ENCODE measurements at places on chromosomes 5 and 9.

DNA sequence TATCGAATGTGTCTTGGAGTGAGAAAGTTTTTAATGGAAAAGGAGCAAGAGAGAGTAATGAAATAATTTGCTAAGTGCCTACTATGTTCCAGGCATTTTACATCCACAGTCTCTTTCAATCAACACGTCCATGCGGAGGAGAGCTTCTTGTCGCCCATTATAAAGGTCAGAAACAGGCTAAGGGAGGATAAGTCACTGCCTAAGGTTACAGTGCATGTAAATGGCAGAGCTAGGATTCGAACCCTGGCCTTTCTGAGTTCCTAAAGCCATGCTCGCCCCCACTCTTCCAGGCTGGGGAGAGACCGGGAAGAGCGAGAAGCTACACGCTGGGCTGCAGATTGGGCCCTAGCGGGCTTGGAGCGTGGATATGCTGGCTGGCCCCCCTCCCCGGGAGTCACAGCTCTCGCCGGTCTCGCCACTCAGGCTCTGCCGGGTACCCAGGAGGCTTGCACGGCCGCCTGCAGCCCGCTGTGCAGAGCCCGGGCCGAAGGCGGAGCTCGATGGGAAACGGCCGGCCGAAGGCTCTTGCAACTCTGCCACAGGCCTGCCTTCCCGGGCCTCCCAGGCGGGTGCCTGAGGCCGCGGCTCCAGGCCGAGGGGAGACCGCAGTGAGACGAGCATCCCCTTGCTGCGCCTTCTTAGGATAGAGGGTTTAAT is 775 bp upstream of the LHX2 start:
- DNase-seq = no peak

GRCh38 chr9:33742519-33742918 is 52.8 kb upstream of the PRSS3 start:
- DNase-seq = no peak

- no peak for DNase-seq
Measured at GRCh38 chr9:98009936-98010335, 26.8 kb downstream of the ANP32B start.

DNA sequence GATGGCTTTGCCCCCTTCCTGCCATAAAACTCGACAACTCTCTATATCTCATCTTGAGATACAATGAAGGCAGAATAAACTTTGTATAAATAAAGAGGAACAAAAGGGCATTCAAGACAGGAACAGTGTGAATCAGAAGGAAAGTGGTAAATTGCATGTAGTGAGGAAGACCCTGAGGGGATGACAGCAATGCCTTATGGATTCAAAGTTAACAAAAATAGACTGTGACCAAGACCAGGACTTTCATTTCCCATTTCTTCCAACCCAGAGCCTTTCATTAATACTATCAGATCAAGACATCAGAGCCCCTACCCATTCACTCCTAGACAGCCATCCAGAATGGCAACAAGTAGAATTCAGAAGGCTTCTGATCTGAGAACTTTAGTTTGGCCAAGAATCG is 46.4 kb upstream of the ZNF462 start:
- no peak for DNase-seq

DNA sequence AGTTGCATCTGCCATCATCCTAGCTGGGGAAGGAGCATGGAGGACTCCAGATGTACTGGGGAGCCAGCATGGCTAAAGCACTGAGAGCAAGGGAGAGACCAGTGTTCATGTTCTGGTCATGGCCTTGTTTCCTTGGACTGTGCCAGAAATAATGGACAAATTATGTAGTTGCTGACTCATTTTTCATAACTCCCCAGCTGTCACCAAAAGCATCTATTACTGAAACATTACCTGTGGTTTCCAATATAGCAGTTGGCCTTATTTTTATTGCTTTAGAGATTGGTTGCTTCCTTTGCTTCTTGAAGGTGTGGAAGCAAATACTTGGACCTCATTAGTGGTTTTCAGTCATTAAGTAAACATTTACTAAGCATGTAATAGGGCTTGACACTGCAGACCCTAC is 11.3 kb downstream of the RALGPS1 start:
- no peak for DNase-seq

GRCh38 chr9:86948074-86948929 is 996 bp upstream of the GAS1 start:
- peak; percentile 54 for DNase-seq

GRCh38 chr5:111968459-111968858 is 211.5 kb upstream of the NREP start:
- DNase-seq = no peak

GRCh38 chr9:129750013-129750638 is 2.7 kb downstream of the PTGES start:
- no peak for DNase-seq

GRCh38 chr9:78821126-78821822 is 524.3 kb downstream of the PSAT1 start:
- no peak for DNase-seq

- no peak for DNase-seq
Measured at GRCh38 chr9:137194909-137195308, 5.6 kb downstream of the TPRN start.

DNA sequence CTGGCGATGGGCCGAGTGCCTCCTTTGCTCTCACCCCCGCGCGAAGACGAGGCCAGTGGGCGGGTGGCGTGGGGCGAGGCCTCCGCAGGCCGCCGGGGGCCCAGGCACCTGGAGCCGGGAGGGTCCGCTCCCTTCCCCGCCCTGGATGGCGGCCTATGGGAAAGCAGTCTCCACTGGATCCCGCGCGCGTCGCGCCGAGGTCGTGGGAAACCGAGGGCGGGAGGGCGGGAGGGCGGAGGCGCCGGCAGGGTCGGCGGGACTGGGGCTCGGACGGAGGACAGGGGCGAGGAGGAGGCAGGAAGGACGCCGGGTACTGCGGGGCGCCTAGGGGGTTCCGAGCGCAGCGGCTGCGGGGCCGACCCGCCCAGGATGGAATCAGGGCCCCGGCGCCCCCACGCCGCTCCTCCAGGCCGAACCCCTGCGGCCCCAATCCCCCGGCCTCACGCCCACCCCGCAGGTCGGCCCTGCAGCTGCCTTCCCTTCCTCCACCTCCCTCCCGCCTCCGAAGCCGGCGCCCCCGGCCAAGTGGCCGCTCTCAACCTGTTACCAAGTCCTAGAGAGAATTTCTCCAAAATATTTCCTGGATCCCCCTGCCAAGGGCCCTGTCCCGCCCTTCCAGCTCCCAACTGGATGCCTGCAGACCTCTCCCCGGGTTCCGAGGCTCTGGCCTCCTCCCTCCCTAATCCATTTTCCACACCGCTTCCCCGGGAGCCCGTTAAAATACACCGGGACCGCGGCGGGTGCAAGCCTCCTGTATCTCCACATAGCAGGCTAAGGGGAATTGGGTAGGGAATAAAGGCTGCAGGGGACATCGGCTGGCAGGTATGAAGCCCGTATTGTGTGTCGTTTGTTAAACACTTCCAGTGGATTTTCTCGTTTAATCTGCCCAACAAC is 146.3 kb downstream of the ERCC6L2 start:
- DNase-seq = no peak

- no peak for DNase-seq
Measured at GRCh38 chr5:19903611-19904010, 84.4 kb downstream of the CDH18 start.

GRCh38 chr9:125472926-125473701 is 211.5 kb downstream of the GAPVD1 start:
- no peak for DNase-seq

DNA sequence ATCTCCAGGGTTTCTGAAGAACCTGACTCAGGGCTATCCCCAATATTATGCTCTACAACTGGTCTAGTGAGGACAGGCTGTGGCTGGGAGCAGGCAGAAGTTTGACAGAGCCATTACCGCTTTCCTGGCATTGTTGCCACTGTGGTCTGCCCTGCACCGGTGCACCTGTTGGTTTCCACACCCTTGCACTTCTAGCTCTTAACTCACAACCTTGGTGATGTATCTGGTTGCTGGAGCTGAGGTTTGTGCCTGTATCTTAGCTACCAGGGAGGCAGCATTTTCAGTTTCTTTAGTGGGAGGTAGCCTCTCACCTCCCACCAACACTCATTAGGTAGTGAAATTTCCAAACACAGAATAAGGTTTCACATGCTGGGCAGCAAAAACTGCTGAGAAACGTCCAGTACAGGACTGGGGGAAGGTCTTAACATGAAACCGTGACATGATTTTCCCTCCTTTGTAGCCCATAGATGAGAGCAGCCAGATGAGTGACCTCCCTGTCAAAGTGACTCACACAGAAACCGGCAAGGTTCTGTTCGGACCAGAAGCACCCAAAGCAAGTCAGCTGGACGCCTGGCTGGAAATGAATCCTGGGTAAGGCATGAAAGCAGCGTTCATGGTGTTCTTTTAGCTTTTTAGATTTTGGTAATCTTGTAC is 57.7 kb downstream of the SMARCA2 start:
- DNase-seq = no peak

DNA sequence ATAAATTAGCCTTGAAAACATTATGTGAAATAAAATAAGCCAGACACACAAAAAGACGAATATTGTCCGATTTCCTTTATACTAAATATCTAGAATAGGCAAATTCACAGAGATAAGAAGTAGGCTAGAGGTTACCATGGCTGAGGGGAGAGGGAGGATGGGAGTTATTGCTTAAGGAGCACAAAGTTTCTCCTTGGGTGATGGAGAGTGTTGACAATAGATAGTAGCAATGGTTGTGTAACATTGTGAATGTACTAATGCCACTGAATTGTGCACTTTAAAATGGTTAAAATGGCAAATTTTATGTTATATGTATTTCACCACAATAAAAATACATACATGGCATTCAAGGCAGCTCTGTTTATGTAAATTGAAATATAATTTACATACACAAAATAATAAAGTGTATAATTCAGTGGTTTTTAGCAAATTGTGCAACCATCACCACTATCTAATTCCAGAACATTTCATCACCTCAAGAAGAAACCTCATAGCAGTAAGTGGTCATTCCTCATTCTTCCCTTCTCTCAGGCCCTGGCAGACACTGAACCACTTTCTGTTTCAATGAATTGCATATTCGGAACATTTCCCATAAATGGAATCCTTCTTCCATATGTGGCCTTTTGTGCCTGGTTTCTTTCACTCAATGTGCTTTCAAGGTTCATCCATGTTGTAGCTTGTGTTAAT is 59.2 kb downstream of the NDST1 start:
- DNase-seq = no peak

DNA sequence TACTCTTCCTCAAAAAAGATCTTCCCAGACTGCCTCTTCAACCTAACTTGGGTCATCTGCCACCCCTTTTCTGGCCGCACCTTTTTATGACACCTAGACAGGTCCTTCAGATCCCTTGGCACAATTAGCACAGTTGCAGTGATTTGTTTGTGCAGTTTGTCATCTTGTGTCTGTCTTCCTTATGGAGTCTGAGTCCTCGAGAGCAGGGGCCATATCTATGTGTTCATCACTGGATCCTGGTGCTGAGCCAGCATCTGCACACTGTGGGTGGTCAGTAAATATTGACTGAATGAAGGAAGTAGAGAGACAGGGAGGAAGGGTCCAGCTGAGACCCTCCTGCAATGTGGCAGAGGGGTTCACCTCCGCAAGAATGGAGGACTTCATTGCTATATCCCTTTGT is 14.4 kb downstream of the ERGIC1 start:
- DNase-seq = no peak

DNA sequence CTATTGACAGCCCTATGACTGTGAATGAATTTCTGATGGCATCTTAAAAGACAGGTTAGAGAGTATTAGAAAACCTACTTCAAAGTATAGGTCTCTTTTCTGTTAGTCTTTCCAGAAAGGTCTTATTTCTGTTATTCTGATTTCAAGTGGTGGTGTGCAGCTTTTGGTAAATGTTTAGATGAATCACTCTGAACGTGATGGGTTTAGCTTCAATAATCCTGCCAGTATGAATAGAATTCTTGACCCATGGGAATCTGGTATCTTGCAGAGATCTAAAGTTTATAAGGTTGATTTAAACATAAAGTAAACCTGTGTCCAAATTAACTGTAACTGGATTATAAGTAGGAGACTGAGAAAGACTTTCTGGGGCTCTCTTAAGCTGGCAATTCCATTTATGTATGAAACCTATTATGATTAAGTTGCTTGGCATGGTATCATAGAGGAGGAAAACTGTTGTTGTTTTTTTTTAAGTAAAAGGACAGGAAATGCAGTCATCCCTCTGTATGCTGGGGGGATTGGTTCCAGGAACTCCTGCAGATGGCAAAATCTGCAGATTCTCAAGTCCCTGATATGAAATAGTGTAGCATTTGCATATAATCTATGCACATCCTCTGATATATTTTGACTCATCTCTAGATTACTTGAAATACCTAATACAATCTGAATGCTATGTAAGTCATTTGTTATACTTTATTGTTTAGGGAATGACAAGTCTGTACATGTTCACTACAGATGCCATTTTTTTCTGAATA is 77.0 kb upstream of the ADAMTS19 start:
- DNase-seq = no peak

GRCh38 chr9:104240890-104241289 is 146.8 kb downstream of the SMC2 start:
- no peak for DNase-seq

GRCh38 chr9:115978091-115978490 is 175.5 kb upstream of the PAPPA start:
- no peak for DNase-seq

GRCh38 chr9:25709941-25710340 is 31.7 kb upstream of the TUSC1 start:
- DNase-seq = no peak

GRCh38 chr9:78439866-78440830 is 143.2 kb downstream of the PSAT1 start:
- no peak for DNase-seq

- no peak for DNase-seq
Measured at GRCh38 chr5:116629168-116629567, 54.5 kb upstream of the SEMA6A start.

DNA sequence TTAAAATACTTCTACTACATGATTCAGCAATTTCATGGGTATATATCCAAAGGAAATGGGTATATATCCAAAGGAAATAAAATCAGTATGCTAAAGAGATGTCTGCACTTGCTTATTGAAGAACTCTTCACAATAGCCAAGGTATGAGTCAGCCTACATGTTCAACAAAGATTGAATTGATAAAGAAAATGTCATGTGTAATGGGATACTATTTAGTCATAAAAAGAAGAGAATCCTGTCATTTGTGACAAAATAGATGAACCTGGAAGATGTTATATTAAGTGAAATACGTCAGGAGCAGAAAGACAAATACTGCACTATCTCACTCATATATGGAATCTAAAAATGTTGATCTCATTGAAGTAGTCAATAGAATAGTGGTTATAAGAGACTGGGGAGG is 944.5 kb upstream of the CTNND2 start:
- no peak for DNase-seq

GRCh38 chr5:145946112-145946861 is 9.9 kb downstream of the SH3RF2 start:
- no peak for DNase-seq

GRCh38 chr5:10153808-10154537 is 95.7 kb downstream of the ATPSCKMT start:
- DNase-seq = no peak

DNA sequence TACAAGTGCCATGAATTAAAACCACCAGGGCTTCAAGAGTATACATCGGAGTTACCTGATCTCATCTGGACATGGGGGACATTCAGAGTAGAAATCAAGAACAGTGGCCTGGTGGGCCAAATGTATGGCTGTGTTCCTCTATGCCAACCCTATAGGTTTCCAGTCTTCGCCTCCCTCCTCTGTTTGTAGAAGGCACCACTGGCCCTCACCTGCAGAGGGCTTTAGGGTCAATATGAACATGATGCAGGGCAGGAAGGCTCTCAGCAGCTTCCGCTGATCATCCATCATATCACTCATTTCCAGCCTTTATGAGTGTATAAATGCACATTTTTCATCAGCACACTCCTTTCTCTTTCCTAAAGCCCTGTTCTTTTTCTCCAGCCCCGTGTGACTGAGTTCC is 555.5 kb upstream of the BRINP1 start:
- no peak for DNase-seq

All from stimulated activated CD8-positive, alpha-beta memory T cell treated with anti-CD3 and anti-CD28 coated beads, Interleukin-2, amount 100 ng/mL, for 48 hours (primary cell).